A549 treated with RU486 at 1 μM for 4 hours (cell line): ENCODE measurements at places on chromosomes 1 and 21. TPM values are rescaled to one million over a fixed set of nuclear protein-coding genes. Genes with fewer than 3 reads are reported as not detected.

Gene BCAR3
- 58.1 to 72.6 TPM (median 64.0 TPM) in 5 replicates for total RNA-seq

Gene APCS
- not detected in 5 replicates for total RNA-seq

Gene OR2M3
- not detected in 5 replicates for total RNA-seq

Gene CRNN
- not detected in 5 replicates for total RNA-seq

Gene NPR1
- total RNA-seq: 0.77 to 1.2 TPM (median 0.97 TPM) in 5 replicates

Gene TMEM240
- total RNA-seq: 0.22 to 0.52 TPM (median 0.36 TPM) in 5 replicates

Gene PRR9
- not detected in 5 replicates for total RNA-seq

Gene KCNA3
- total RNA-seq: not detected in 5 replicates

Gene RAD54L
- 9.8 to 12.3 TPM (median 11.6 TPM) in 5 replicates for total RNA-seq

Gene SAMD13
- total RNA-seq: 0.19 to 0.67 TPM (median 0.45 TPM) in 5 replicates

Gene DR1
- total RNA-seq: 25.8 to 38.7 TPM (median 35.1 TPM) in 5 replicates

Gene SV2A
- total RNA-seq: 0.06 to 0.19 TPM (median 0.13 TPM) in 5 replicates

Gene PDIK1L
- total RNA-seq: 0.73 to 2.3 TPM (median 1.9 TPM) in 5 replicates

Gene SLAMF9
- 0.27 to 0.61 TPM (median 0.45 TPM) in 4 of 5 replicates, not detected in the other for total RNA-seq

Gene AGO1
- total RNA-seq: 3.2 to 4.9 TPM (median 3.9 TPM) in 5 replicates

Gene CD1E
- total RNA-seq: not detected in 5 replicates

Gene BTF3L4
- 19.0 to 45.1 TPM (median 32.5 TPM) in 5 replicates for total RNA-seq

Gene TRABD2B
- 0.34 to 0.94 TPM (median 0.54 TPM) in 5 replicates for total RNA-seq

Gene SH2D5
- total RNA-seq: 12.4 to 19.2 TPM (median 16.3 TPM) in 5 replicates

Gene SLC25A24
- total RNA-seq: 12.5 to 32.7 TPM (median 28.8 TPM) in 5 replicates

Gene KPRP
- total RNA-seq: not detected in 5 replicates

Gene PLEKHA6
- 16.9 to 32.3 TPM (median 25.3 TPM) in 5 replicates for total RNA-seq

Gene SPRR2G
- not detected in 5 replicates for total RNA-seq

Gene SPATA46
- total RNA-seq: not detected in 5 replicates

Gene TMEM167B
- total RNA-seq: 8.1 to 11.7 TPM (median 10.0 TPM) in 5 replicates

Gene GLMN
- total RNA-seq: 1.9 to 8.2 TPM (median 7.2 TPM) in 5 replicates

Gene DEPDC1
- total RNA-seq: 4.1 to 17.3 TPM (median 15.8 TPM) in 5 replicates

Gene DNAJC28
- total RNA-seq: 0.25 to 0.57 TPM (median 0.30 TPM) in 4 of 5 replicates, not detected in the other

Gene NPHS2
- total RNA-seq: not detected in 5 replicates

Gene SHC1
- 128 to 150 TPM (median 144 TPM) in 5 replicates for total RNA-seq

Gene ZNF436
- total RNA-seq: 4.2 to 6.1 TPM (median 5.1 TPM) in 5 replicates

Gene KCNJ9
- not detected in 5 replicates for total RNA-seq

Gene FGGY
- 1.6 to 3.0 TPM (median 2.1 TPM) in 5 replicates for total RNA-seq

Gene CD52
- total RNA-seq: not detected in 5 replicates

Gene AMIGO1
- total RNA-seq: 1.1 to 1.4 TPM (median 1.2 TPM) in 5 replicates

Gene HES5
- not detected in 5 replicates for total RNA-seq

Gene FPGT
- total RNA-seq: 1.5 to 7.5 TPM (median 6.9 TPM) in 5 replicates

Gene PTGER3
- not detected in 5 replicates for total RNA-seq

Gene RAB42
- 1.9 to 2.3 TPM (median 2.2 TPM) in 5 replicates for total RNA-seq

Gene DBT
- 2.2 to 4.3 TPM (median 3.5 TPM) in 5 replicates for total RNA-seq
